ENCODE measurements at places on chromosomes 5 and 9. TPM values are rescaled to one million over a fixed set of nuclear protein-coding genes. Genes with fewer than 3 reads are reported as not detected.

- no peak for DNase-seq
Measured at GRCh38 chr5:111582993-111583601, 70.8 kb upstream of the STARD4 start.

- DNase-seq, result no peak
Measured at GRCh38 chr5:176799488-176799887, 10.9 kb upstream of the UNC5A start.

DNA sequence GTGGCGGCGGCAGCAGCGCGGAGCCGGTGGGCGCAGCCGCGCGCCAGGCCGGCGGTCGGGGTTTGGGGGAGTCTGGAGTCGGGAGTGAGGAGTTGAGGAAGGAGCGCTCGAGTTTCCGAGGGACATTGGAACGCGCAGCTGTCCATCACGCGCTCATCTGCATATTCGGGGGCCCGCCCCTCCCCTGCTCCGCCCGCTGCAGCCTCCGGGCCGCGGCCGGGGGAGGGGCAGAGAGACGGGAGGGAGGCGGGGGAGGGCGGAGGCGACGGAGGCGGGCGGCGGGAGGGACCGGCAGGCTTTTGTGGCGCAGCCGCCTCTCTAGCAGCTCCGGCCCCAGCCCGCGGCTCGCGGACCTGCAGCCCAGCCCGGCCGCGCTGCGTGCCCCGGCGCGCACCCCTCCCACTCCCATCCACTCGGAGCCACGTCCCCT is at the start of gene IRX2:
Gene IRX2 (minus strand): TSS at position 86 of the 430 bp plus-strand sequence. CDS start 264 bp downstream, outside the sequence.
- DNase-seq, result peak; percentile 90

GRCh38 chr9:98861781-98862504 is 54.5 kb downstream of the GALNT12 start:
- no peak for DNase-seq

- DNase-seq, result no peak
Measured at GRCh38 chr5:124747791-124748686, 1.6 kb upstream of the ZNF608 start.

- DNase-seq, result peak; percentile 61
Measured at GRCh38 chr5:181187500-181188213, 17.3 kb downstream of the TRIM7 start.

GRCh38 chr5:36669015-36669651 is 62.7 kb downstream of the SLC1A3 start:
- no peak for DNase-seq

DNA sequence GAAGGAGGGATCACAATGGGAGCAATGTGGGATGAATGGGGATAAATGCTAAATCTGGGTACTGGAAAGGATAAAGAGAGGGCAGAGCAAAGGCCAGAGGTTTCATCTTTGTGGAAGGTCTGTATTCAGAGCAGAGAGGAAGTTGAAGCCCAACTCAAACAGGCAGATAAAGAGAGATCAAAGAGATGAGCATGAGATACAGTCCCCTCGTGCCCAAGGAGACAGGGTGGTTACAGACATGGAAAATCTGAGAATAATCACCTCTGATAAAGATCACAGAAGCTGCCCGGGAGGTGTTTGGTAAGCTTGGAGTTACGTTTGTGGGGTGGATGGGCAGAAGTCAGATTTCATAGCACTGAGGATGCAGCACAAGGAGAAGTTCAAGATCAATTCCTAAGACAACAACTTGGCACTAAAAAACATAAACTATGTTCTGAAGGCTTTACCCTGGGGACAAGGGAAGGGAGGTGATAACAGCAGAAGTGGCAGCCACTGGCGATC is 459 bp upstream of the ERAP2 start:
- no peak for DNase-seq

GRCh38 chr9:114276908-114277821 is 45.7 kb upstream of the ORM1 start:
- no peak for DNase-seq

- DNase-seq, result no peak
Measured at GRCh38 chr5:104538734-104539133, 976.1 kb upstream of the NUDT12 start.

Gene CANX
- total RNA-seq, result 487 TPM

Gene PCDHB10
- 11.7 TPM for total RNA-seq

Gene PAX5
- not detected for total RNA-seq

Gene NUTM2F
- 0.31 TPM for total RNA-seq
